ENCODE measurements at places on chromosomes 12 and 14.

DNA sequence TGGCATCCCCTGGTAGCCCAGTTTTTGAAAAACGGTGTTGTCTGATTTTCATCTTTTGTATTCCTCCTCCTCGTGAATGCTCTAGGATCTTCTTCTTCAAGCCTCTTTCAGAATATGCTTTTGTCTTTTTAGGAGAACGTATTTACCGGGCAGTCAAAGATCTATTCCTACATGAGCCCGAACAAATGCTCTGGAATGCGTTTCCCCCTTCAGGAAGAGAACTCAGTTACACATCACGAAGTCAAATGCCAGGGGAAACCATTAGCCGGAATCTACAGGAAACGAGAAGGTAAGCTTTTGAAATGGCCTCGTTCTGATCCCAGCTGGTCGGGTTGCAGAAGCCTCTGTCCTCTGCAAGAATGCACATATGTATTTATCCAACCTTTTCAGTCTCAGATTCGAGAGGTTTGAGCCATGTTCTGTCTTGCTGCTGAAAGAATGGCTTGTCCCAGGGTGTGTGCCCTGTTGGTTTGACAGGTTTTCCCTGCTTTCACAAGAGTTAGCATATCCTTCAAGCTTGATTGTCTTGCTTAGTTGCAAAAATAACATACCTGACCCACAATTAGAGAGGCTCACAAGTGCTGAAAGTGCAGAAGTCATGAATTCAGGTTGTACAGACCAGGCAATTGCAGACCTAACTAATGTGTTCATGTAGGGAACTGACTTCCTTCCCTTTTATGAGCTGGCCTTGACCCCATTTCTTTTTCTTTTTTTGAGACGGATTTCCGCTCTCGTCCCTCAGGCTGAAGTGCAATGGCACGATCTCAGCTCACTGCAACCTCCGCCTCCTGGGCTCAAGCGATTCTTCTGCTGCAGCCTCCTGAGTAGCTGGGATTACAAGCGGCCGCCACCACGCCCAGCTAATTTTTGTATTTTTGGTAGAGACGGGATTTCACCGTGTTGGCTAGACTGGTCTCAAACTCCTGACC is 6.8 kb downstream of the KMT5A start:
- H3K27me3 ChIP-seq = no peaks in the 10 kb centered on the region
- peaks cover 43% of the 10 kb centered on the region for H3K4me1 ChIP-seq
- DNase-seq = no peak
- peaks cover 23% of the 10 kb centered on the region for H3K36me3 ChIP-seq
- peak overlapping the region; percentile 94 for H3K4me3 ChIP-seq

DNA sequence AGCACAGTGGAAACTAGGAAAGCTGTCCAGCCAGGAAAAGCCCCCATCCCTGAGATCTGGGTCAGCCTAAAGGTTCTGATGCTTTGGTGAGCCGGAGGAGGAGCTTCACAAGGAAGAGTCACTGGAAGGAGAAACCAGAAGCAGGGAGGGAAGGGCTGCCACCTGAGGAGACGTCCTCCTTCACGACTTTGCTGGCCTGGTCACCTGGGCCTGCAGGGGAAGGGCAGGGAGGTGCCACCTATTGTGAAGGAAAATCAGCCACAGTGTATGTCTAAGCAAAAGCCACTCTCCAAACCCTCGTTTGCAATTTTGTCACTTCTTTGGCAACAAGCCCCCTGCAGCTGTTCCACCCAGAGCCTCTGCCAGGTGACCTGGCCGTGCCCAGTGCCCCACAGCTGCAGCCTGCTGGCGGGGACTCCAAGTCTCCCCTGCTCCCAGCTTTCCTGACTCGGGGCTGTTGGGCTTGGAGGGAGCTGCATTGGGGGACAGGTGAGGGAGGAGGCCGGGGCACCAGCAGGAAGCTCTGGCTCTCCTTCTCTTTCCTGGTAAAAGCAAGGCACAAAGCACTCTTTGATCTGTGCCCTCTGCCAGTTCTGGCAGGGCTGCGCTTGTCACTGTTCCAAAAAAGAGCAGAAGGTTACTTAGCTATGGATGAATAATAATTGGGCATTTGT is 120.9 kb upstream of the BCL2L14 start:
- no peaks in the 10 kb centered on the region for H3K36me3 ChIP-seq
- no peak for DNase-seq
- peaks cover 18% of the 10 kb centered on the region for H3K4me1 ChIP-seq
- no peak overlapping the region for H3K4me3 ChIP-seq

DNA sequence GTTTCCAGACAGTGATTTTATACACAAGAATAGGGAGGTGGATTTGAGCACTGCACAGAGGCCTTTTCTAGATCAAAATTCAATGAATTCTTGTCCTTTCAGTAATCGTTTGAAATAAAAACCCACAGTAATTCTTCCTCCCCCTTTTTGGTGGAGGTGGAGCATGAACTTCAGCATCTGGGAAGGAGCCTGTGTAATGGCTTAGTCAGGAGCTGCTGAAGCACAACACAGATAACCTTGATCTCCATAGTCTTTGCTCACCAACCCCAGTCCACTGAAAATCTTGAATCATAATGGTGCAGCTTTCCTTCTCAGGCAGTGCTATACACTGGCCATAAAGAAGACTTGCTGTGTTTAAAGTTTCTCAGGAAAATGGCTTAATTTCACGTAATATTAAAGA is 6.4 kb upstream of the TBPL2 start:
- H3K4me3 ChIP-seq = no peak overlapping the region
- no peaks in the 10 kb centered on the region for H3K36me3 ChIP-seq
- no peak overlapping the region for H3K27ac ChIP-seq
- H3K27me3 ChIP-seq = peaks cover 2% of the 10 kb centered on the region
- DNase-seq = no peak

DNA sequence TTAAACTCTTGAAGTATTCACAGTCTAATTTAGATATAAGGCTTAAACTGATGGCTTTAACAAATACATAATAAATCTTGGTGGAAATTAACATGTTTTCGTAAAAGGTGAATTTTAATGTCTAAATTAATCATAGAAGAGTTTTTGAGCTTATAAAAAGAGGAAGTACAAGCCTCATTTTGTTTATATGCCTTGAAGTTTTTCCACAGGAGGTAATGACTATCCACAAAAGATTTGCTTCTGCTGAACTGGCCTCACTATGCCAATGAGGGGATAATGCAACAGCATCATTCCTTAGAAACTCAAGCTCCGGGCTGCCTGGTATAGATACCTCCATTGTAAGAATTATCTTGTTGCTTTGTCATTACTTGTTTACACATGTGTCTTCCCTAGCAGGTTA is 175.6 kb downstream of the DUSP6 start:
- no peaks in the 10 kb centered on the region for H3K27me3 ChIP-seq
- H3K4me1 ChIP-seq = peaks cover 21% of the 10 kb centered on the region

DNA sequence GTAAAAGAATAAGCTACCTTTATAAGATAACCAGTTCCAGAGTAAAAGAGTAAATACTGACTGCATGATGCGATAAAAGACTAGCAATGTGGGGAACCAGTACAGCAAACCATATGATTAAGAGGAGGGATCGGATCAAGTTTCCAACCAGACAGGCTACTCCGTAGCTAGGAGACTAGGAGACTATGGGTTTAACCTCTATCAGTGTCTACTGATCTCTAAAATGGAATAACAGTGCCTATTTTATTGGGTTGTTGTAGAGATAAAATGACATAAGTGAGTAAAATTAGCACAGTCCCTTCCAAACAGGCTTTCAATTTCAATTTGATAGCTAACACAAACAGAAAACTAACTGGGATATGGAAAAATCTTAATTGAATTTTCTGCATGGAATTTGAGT is 76.0 kb downstream of the PAWR start:
- H3K4me3 ChIP-seq = no peak overlapping the region
- H3K27me3 ChIP-seq = no peaks in the 10 kb centered on the region
- H3K36me3 ChIP-seq = no peaks in the 10 kb centered on the region
- H3K27ac ChIP-seq = no peak overlapping the region
- no peak for DNase-seq

DNA sequence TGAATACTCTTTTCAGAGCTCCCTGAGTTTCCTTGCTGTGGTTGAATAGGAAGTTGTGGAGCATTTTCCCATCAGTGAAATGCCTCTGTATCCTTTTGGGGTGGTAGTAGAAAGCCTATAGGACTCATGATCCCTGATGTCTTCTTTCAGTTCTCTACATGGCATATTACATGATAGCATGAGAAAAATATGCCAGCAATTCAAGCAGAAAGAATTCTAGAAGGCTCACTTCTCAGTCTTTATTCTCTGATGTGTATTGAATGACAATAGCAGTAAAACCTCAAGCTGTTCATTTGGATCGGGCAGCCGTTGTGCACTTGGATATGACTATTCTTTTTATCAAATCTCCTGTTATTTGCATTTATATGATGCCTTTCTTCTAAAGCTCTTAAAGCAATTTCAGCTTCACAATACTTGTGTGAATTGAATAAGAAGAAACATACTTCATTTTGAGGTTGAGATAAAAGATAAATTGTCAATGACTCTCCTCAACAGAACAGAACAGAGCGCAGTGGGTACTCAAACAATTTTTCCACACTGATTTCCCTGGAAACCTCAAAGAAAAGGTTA is 251.5 kb upstream of the FBXO33 start:
- H3K36me3 ChIP-seq = no peaks in the 10 kb centered on the region
- H3K27me3 ChIP-seq = no peaks in the 10 kb centered on the region
- DNase-seq = no peak
- no peak overlapping the region for H3K27ac ChIP-seq
- H3K4me1 ChIP-seq = no peaks in the 10 kb centered on the region
- no peak overlapping the region for H3K4me3 ChIP-seq

GRCh38 chr14:34983148-34983760 is 462 bp downstream of the SRP54 start:
- no peaks in the 10 kb centered on the region for H3K27me3 ChIP-seq
- no peak overlapping the region for H3K4me3 ChIP-seq
- DNase-seq = no peak
- no peaks in the 10 kb centered on the region for H3K4me1 ChIP-seq
- H3K27ac ChIP-seq = no peak overlapping the region

DNA sequence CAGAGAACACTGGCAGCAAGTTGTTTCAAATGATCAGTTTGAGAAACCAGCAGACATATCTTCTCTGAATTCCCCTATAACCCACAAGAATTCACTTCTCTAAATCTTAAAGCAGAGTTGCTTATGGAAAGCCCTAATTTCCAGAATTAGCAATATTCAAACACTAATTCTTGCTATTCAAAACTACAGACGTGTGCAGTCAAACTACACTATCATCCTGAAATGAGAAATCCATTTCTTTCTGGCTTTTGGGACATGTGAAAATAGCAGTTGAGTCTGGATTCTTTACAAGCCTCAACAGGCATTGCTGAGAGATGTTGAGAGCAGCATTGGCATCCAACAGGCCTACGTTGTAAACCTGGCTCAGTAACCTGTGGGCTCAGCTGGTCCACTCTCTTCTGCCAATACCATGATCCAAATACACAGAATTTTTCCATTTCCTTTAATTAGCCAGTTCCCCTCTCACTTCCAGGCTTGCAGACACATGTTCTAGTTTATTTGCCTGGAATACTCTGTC is 74.6 kb upstream of the TMTC1 start:
- no peaks in the 10 kb centered on the region for H3K36me3 ChIP-seq
- DNase-seq = no peak
- no peaks in the 10 kb centered on the region for H3K4me1 ChIP-seq
- H3K27ac ChIP-seq = no peak overlapping the region

DNA sequence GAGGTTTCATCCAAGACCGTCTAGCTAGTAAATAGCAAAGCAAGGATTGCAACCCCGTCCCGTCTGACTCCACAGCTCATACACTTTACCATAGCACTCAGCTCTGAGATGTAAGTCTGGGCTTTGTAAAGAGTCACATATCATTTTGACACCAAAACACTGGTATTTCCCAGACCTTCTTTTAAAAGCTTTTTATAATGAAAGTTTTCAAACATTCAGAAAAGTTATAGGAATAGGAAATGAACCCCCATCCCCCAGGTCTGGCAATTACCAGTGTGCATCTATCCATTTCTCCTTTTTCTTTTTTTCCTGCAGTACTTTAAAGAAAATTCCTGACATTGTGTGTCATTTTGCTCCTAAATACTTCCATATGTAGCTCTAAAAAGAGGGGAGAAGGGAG is 183.6 kb upstream of the CCND2 start:
- no peaks in the 10 kb centered on the region for H3K36me3 ChIP-seq
- H3K4me1 ChIP-seq = peaks cover 8% of the 10 kb centered on the region
- no peak overlapping the region for H3K4me3 ChIP-seq
- DNase-seq = no peak
- H3K27ac ChIP-seq = no peak overlapping the region

GRCh38 chr14:61041704-61042103 is 60.7 kb downstream of the SLC38A6 start:
- no peak overlapping the region for H3K27ac ChIP-seq
- no peaks in the 10 kb centered on the region for H3K36me3 ChIP-seq
- no peak overlapping the region for H3K4me3 ChIP-seq
- no peaks in the 10 kb centered on the region for H3K4me1 ChIP-seq
- H3K27me3 ChIP-seq = no peaks in the 10 kb centered on the region

DNA sequence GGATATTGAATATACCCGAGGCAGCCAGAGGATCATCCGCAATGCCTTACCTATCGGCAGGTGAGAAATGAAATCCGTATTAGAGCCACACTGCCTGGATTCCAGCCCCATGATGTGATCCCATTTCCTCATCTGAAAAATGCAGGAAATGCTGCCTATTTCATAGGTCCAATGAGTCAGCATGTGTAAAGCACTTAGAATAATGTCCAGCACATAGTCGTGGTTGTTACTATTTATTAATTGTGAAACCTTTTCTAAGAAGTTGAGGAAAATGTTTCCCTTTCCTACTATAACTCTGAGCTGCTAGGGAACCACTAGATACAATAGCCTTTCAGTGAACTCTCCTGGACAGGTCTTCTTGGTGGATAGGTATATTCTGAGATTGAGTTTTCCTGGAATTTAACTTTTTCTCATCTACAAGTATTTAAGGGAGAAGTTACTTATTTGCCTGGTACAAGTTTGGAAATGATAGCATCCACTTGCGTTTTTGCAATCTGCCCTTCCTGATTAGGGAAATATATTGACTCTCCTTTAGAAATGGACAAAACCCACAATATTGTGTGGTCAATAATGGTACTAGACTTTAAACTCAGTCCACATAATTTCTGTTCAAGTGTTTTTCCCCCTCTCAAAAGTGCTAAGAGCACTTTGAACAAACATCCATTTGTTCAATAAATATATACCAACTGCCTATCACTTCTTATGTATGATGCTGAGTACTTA is 12.2 kb downstream of the POLR3B start:
- H3K4me3 ChIP-seq = no peak overlapping the region
- no peaks in the 10 kb centered on the region for H3K27me3 ChIP-seq
- no peak overlapping the region for H3K27ac ChIP-seq
- no peaks in the 10 kb centered on the region for H3K4me1 ChIP-seq

DNA sequence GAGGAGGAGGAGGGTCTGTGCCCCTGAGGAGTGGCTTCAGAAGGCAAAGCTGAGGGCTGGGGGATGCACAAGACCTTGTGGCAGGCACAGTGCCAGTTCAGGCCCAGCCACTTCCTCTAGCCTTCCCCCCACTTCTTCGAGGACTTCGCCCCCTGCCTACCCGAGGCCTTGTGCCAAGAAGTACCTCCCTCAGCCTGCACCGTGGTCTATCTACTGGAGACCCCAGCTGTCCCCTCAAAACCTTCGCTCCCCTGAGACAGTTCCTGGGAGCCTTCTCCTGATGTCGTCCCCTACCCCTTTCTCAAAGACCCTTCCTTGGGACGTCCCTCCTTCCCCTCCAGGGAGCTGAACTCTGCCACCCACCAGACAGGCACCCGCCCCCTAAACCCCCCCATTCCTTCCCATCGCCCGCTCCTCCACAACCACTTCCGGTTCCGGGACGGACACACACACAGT is 604 bp downstream of the ZNF384 start:
- H3K27ac ChIP-seq = peak overlapping the region; percentile 90
- H3K27me3 ChIP-seq = no peaks in the 10 kb centered on the region
- no peak for DNase-seq
- H3K4me1 ChIP-seq = peaks cover 53% of the 10 kb centered on the region
- H3K36me3 ChIP-seq = peaks cover 17% of the 10 kb centered on the region

- H3K27me3 ChIP-seq = no peaks in the 10 kb centered on the region
- peaks cover 85% of the 10 kb centered on the region for H3K4me1 ChIP-seq
- H3K4me3 ChIP-seq = peak overlapping the region; percentile 88
- DNase-seq = peak; percentile 72
- H3K27ac ChIP-seq = peak overlapping the region; percentile 93
Observed at GRCh38 chr14:91350813-91351511, 66.7 kb downstream of the CCDC88C start.
